ENCODE measurements at places on chromosomes 3 and 15.
A peak's percentile ranks its signal among the peaks of the same experiment; 100 is the strongest.

GRCh38 chr3:45712434-45713110 is 23.4 kb downstream of the SACM1L start:
- H3K36me3 ChIP-seq, result peaks cover 28% of the 10 kb centered on the region
- no peak overlapping the region for H3K27ac ChIP-seq
- no peaks in the 10 kb centered on the region for H3K4me1 ChIP-seq

GRCh38 chr3:169542331-169542751 is 121.2 kb downstream of the MECOM start:
- peaks cover 3% of the 10 kb centered on the region for H3K4me1 ChIP-seq
- no peak overlapping the region for H3K27ac ChIP-seq
- no peaks in the 10 kb centered on the region for H3K36me3 ChIP-seq
- no peak for DNase-seq
- H3K4me3 ChIP-seq, result no peak overlapping the region
- no peaks in the 10 kb centered on the region for H3K27me3 ChIP-seq

- no peaks in the 10 kb centered on the region for H3K27me3 ChIP-seq
- H3K4me3 ChIP-seq, result peak overlapping the region; percentile 82
- H3K4me1 ChIP-seq, result peaks cover 4% of the 10 kb centered on the region
- DNase-seq, result peak; percentile 27
- H3K36me3 ChIP-seq, result no peaks in the 10 kb centered on the region
These were observed 1.1 kb downstream of the SNRK start for GRCh38 chr3:43287500-43287873.

GRCh38 chr3:18127859-18128681 is 297.1 kb downstream of the SATB1 start:
- H3K27me3 ChIP-seq, result no peaks in the 10 kb centered on the region
- no peaks in the 10 kb centered on the region for H3K36me3 ChIP-seq
- DNase-seq, result no peak
- H3K27ac ChIP-seq, result no peak overlapping the region

- peak; percentile 16 for DNase-seq
- H3K4me1 ChIP-seq, result no peaks in the 10 kb centered on the region
- H3K4me3 ChIP-seq, result no peak overlapping the region
- no peak overlapping the region for H3K27ac ChIP-seq
- H3K27me3 ChIP-seq, result no peaks in the 10 kb centered on the region
- H3K36me3 ChIP-seq, result no peaks in the 10 kb centered on the region
These were observed 94.8 kb downstream of the GBE1 start for GRCh38 chr3:81666502-81667121.

DNA sequence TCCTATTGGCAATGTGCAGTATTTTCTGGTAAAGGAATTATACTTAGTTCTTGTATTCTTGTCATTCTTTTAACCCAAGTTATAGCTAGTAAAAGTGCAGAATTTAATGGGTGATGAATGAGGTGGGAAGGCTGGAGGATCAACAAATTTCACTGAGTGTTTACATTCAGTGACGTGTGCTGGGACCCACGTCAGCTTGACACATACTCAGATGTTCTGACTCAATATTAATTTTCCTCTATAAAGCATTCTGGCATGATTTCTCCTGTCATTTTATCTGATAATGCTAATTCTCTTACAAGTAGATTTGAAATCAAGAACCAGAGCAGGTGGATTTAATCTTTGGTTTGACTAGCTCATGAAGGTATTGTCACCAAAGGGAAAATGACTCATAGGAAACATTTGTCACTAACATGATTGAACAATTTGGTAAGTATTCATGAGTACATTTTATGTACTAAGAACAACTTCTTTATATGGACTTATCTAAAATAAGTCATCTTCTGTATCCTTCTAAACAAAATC is 71.0 kb upstream of the SYNPR start:
- H3K27ac ChIP-seq, result no peak overlapping the region
- no peaks in the 10 kb centered on the region for H3K4me1 ChIP-seq
- no peaks in the 10 kb centered on the region for H3K27me3 ChIP-seq
- DNase-seq, result no peak

DNA sequence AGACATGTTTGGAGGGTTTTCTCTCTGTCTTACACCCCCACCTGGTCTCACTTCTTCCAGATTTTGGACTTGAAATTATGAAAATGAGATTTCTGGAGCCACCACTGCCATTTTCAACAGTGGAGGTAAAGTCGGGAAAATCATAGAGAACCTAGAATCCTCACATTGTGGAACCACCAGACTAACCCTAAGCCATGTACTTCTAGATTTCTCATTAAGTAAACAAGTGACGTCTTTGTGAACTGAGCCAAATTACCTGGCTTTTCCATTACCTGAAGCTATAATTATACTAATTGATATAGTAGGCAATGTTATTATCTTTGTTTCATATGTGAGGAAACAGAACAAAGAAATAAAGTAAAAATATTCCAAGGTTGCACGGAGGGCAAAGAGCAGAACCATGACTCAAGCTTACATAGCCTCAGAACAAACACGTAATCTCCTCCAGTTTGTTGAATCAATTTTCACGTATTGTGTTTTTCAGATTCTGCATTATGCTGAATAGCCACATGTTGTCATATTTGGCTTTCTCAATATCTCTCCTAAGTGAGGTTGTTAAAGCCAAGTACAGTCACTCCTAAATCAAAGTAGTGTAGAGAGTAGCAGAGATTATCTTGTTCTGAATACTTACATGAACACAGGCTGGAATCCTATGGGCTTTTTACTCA is 101.3 kb upstream of the CMC1 start:
- DNase-seq, result no peak
- H3K4me3 ChIP-seq, result no peak overlapping the region
- H3K27me3 ChIP-seq, result no peaks in the 10 kb centered on the region
- H3K4me1 ChIP-seq, result no peaks in the 10 kb centered on the region

GRCh38 chr15:29270976-29271375 is 1.4 kb upstream of the NSMCE3 start:
- H3K27me3 ChIP-seq, result no peaks in the 10 kb centered on the region
- no peaks in the 10 kb centered on the region for H3K4me1 ChIP-seq
- no peak overlapping the region for H3K4me3 ChIP-seq
- no peak for DNase-seq
- H3K27ac ChIP-seq, result no peak overlapping the region

- H3K4me3 ChIP-seq, result no peak overlapping the region
- no peaks in the 10 kb centered on the region for H3K27me3 ChIP-seq
- DNase-seq, result no peak
- H3K27ac ChIP-seq, result no peak overlapping the region
- H3K4me1 ChIP-seq, result no peaks in the 10 kb centered on the region
These were observed 100.8 kb downstream of the TMEM266 start for GRCh38 chr15:76160426-76161152.

GRCh38 chr3:171809611-171809860 is 747 bp downstream of the PLD1 start:
- no peaks in the 10 kb centered on the region for H3K36me3 ChIP-seq
- H3K27ac ChIP-seq, result peak overlapping the region; percentile 79
- peaks cover under 1% of the 10 kb centered on the region for H3K4me1 ChIP-seq

DNA sequence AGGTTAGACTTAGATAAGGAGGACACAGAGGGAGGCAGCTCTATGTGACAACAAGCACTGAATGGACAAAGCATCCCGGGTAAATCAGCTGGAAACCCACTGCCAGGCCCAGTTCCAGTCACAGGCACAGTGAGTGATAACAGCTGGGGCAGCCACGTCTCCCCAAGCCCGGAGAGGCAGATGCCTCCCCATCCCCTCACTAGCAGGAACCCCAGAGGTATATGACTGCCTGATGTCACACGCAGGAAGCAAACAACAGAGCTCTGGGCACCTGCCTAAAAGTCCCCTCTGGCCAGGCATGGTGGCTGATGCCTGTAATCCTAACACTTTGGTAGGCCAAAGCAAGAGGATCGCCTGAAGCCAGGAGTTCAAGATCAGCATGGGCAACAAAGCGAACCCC is 18.2 kb downstream of the C15orf62 start:
- no peak for DNase-seq
- peak overlapping the region; percentile 80 for H3K27ac ChIP-seq
- no peaks in the 10 kb centered on the region for H3K27me3 ChIP-seq
- H3K4me3 ChIP-seq, result no peak overlapping the region
- H3K36me3 ChIP-seq, result no peaks in the 10 kb centered on the region

DNA sequence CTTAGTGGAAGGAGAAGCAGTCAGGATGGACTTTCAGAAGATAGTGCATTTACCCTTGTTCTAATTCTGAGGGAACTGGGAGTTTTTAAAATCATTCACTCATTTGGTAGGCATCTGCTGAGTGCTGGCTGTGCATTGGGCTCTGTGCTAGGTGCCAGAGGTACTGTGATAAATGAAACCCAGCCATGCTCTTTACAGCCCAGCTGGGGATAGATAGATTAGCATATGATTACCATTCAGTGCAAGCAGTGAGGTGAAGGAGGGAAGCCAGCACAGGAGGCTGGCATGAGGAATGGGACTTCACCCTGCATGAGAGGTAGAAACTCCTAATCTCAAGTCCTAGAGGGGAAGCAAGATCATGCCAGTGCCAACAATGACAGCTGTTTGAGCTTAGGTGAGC is 361.9 kb upstream of the TRIM42 start:
- H3K27me3 ChIP-seq, result no peaks in the 10 kb centered on the region
- H3K4me1 ChIP-seq, result no peaks in the 10 kb centered on the region
- no peak for DNase-seq
- no peaks in the 10 kb centered on the region for H3K36me3 ChIP-seq
- no peak overlapping the region for H3K4me3 ChIP-seq

- no peak overlapping the region for H3K27ac ChIP-seq
- no peaks in the 10 kb centered on the region for H3K27me3 ChIP-seq
- DNase-seq, result peak; percentile 52
- no peaks in the 10 kb centered on the region for H3K4me1 ChIP-seq
- no peaks in the 10 kb centered on the region for H3K36me3 ChIP-seq
- H3K4me3 ChIP-seq, result no peak overlapping the region
These were observed 326.6 kb downstream of the ARPP21 start for GRCh38 chr3:35965908-35966307.

DNA sequence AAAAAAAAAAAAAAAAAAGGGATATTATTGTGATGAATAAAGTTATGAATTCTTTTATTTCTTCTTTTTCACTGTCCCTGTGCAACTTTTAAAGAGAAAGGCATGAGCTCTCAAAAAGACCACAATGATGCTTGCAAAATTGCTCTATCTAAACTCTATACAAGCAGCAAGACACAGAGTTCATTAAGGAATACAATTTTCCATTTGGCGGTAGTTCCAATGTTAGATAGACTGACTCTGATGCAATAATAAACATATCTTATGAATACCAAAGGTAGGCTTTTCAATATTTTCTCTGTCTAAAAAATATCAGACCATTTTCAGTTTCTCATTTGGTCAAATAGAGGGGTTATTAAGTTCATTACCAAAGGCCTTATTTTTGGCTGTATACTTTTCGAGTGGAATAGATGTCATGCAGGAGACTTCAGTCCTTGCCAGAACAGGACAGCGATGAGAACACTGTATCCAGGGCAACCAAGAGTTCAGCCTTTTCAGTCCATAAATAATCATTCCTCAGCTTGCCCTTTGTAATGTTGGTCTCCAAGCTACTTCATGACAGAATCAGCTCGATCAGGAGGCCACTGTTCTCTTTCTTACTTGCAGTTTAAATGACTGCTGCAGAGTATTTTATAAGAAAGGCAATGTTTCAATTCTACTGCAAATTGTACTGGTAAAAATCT is 162.9 kb upstream of the FAM3D start:
- H3K27me3 ChIP-seq, result no peaks in the 10 kb centered on the region
- H3K36me3 ChIP-seq, result no peaks in the 10 kb centered on the region
- no peak overlapping the region for H3K4me3 ChIP-seq
- DNase-seq, result no peak
- H3K4me1 ChIP-seq, result no peaks in the 10 kb centered on the region

- H3K27ac ChIP-seq, result no peak overlapping the region
- no peak for DNase-seq
- H3K4me3 ChIP-seq, result no peak overlapping the region
These were observed 170.9 kb downstream of the EPHB1 start for GRCh38 chr3:134965865-134966481.

GRCh38 chr15:75815811-75816719 is 27.2 kb upstream of the UBE2Q2 start:
- H3K4me1 ChIP-seq, result no peaks in the 10 kb centered on the region
- no peak overlapping the region for H3K4me3 ChIP-seq
- DNase-seq, result no peak
- no peak overlapping the region for H3K27ac ChIP-seq
- no peaks in the 10 kb centered on the region for H3K36me3 ChIP-seq
- H3K27me3 ChIP-seq, result no peaks in the 10 kb centered on the region

DNA sequence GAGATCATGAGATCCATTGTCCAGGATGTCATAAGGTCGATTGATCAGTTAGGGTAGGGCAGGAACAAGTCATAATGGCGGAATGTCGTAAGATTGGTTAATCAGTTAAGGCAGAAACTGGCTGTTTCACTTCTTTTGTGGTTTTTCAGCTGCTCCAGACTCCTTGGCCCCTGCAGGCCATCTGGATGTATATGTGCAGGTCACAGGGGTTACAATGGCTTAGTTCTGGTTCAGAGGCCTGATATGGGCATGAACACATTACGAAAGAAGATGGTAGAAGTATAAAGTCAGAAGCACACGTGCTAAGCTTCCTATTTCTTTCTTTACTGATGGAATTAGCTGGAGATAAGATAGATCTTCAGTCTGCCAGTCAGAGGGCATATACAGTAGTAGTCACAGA is 315.4 kb upstream of the LRRC3B start:
- no peaks in the 10 kb centered on the region for H3K36me3 ChIP-seq
- no peak overlapping the region for H3K4me3 ChIP-seq
- DNase-seq, result no peak
- no peak overlapping the region for H3K27ac ChIP-seq
- H3K4me1 ChIP-seq, result no peaks in the 10 kb centered on the region

- no peaks in the 10 kb centered on the region for H3K27me3 ChIP-seq
- no peak overlapping the region for H3K27ac ChIP-seq
- DNase-seq, result no peak
- no peak overlapping the region for H3K4me3 ChIP-seq
- no peaks in the 10 kb centered on the region for H3K4me1 ChIP-seq
- no peaks in the 10 kb centered on the region for H3K36me3 ChIP-seq
These were observed 27.3 kb upstream of the NMB start for GRCh38 chr15:84685304-84685703.

GRCh38 chr3:181717549-181718171 is 5.9 kb downstream of the SOX2 start:
- no peaks in the 10 kb centered on the region for H3K36me3 ChIP-seq
- DNase-seq, result no peak
- no peaks in the 10 kb centered on the region for H3K4me1 ChIP-seq
- no peak overlapping the region for H3K27ac ChIP-seq
- no peak overlapping the region for H3K4me3 ChIP-seq
- peaks cover 91% of the 10 kb centered on the region for H3K27me3 ChIP-seq

All from kidney (tissue), 22 donors.